ENCODE measurements at places on chromosomes 16 and 17.

DNA sequence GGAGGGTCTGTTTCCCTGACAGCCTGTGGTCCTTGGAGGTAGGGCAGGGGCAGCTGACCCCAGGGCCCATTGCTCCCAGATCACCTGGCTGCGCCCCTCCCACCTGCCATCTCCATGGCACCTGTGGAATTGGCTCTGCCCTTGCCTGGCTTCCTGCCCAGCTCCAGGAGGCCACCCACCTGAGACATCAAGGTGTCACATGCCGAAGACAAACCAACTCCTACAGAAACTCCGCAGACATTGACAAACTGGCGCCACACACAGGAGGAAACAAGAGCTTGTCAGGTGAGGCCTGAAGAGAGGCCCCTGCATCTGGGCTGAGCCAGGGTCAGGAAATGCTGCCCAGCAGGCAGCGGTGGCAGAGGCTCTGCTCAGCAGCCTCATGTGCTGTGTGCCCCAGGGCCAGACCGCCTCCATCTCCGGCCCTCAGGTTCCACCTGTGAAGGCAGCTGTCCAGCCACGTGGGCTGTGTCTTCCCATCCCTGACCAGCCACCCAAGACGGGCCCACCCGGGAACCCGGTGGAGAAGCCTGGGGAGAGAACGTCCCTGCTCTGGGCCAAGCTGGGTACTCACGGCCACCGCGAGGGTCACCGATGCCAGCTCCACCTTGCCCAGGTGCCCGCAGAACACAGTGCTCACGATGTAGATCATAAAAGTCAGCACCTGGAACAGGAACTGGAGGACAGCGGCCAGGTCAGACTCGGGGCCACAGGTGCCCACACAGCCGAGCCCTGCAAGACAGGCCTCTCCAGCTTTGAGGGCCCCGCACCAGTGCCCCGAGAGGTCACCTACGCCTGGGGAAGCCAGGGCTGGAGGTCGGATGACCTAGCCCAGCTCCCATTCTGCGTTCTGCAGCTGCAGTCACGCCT lies 1.6 kb downstream of the SLC47A2 start:
- DNase-seq, result peak; percentile 22

GRCh38 chr16:67260426-67261063 lies 11.8 kb downstream of the SLC9A5 start:
- no peak for DNase-seq

DNA sequence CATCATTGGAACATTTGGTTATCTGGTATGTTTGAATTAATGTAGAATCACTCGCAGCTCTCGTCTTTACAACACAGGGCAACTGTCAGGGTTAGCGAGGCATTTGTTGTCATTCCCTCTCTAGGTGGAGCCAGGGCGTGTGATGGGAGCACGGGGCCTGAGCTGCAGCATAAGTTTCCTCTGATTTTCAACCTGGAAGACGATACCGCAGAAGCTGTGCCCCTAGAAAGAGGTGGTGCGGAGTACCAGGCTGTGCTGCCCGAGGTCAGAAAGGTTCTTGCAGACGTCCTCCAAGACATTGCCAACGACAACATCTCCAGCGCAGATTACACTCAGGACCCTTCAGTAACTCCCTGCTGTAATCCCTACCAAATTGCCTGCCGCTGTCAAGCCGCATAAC lies 37.2 kb downstream of the WIPI1 start:
- no peak for DNase-seq

DNA sequence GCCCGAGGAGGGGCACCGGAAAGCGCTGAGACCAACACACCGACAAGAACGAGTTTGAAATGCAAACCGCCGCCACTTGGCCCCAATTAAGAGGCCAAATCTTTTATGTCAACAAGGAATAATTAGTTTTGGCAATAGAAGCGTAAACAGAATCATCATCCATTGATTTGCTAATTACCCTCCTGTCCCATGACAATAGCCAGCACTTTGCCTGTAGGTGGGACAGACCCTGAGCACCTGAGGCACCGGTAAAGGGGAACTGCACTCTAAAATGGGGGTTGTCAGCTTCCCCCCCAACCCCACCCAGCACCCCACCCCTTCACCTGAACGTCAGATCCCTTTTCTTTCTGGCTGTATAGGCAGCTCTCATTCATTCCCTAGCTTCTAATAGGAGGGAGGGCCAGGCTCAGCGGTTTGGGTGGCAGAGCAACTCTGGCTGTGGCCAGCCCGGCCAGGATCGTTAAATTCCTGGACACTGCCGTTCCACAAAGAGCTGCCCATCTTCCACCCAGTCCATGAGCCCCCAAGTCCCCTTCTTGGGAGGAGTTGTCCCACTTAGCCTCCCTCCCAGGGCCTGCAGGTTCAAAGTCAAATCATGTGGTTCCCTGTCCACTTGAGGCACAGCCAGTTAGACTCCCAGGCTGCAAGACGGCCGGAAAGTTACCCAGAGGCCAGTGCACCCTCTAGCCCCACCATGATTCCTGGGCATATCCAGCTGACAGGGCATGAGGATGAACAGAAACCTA lies 45.8 kb downstream of the WNT3 start:
- DNase-seq, result no peak

DNA sequence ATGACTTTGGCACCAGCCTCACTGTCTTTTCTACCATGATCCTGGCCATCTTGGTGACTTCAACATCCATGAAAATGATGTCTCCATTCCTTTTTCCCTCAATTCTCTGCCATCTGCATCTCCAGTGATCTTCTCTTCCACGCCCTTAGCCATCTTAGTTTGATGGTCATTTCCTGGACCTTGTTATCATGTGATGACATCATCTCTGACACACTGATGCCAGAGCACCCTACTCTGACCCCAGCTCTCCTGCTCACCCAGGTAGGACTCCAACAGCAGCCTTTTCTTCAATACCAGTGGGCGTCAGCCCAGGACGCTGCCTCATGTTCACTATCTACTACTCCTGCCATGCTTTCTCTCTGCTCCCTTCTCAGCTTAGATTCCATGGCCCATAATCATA lies 83.2 kb downstream of the ZZEF1 start:
- DNase-seq, result no peak

- DNase-seq, result no peak
Measured at GRCh38 chr17:70172923-70173322, 3.6 kb downstream of the KCNJ2 start.

DNA sequence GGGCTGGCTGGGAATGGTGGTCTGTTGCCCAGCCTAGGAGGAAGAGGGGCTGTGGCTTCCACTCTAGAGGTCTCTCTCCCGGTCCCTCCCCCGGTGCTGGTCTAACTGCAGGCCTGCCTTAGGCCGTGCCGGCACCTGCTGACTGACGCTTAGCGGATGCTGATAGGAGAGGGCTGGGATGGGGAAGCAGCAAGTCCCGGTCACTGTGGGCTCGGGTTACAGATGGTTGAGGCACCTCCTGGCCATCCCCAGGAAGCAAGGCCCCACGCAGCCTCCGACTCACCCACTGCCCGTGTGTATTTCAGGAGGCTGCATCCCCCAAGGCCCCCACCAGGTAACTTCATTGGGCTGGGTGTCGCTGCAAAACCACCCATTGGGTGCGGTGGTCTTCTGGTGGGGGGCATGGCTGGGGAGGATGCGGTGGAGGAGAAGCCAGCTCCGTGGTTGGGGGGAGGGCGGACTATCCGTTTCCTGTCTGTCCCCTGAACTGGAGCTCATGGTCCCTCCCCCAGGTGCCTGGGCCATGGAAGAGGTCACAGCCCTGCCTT lies 278.9 kb downstream of the SEC14L1 start:
- DNase-seq, result peak; percentile 47

DNA sequence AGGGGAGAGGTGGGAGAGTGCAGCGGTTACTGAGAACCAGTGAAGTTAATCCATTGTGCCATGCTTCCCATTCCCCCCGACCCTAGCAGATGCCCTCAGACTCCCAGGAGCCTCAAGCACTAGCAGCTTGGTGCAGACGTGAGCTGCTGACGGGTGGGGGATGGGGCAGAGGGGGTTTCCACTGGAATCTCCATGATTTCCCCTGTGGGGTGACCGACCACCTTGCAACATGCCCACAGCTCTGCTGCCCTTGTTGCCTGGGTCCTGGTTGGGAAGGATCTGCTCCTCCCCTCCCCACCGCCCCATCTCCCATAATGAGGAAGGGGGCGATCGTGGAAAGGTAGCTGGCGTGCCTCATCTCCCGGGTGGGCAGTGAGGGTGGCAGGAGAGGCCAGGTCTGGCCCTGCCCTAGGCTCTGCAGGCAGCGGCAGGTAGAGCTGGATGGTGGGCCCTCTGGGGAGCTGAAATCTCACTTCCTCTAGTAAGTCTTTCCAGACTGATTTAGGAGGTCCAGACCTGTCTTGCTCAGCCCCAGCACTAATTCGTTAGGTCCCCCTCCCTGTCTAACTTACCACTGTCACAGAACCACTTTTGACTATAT lies 9.6 kb downstream of the FLOT2 start:
- DNase-seq, result no peak

DNA sequence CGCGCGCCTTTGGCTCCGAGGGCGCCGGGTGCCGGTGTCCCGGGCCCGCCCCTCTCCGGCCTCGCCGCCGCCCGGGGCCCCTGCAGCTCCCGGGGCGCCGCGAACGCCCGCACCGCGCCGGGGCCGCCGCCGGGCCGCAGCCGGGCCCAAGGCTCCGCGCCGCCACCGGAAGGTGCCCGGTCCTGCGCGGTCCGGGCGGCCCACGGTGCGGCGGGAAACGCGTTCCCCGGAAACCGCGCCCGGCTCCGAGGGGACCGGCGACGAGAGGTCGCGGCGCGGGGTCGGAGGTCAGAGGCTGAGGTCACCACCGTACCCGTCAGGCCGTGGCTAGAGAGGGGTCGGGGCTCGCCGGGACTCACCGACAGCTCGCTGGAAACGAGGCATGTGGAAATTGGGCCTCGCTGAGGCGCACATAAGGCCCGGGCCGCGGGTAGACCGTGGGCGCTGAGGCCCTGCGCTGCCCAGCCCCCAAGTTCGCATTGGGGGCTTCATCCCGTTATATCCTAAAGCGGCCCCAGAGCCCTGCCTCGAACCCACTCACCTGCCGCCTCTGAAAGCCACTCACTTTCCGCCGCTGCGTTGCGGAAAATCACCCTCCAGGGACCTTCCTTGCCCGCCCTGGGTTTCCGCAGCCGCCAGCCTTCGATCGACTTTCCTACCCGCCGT lies at the start of gene DUS1L:
TSS of gene DUS1L (minus strand) at position 167 of the 666 bp plus-strand sequence. CDS start 745 bp downstream, outside the sequence.
- peak; percentile 55 for DNase-seq

DNA sequence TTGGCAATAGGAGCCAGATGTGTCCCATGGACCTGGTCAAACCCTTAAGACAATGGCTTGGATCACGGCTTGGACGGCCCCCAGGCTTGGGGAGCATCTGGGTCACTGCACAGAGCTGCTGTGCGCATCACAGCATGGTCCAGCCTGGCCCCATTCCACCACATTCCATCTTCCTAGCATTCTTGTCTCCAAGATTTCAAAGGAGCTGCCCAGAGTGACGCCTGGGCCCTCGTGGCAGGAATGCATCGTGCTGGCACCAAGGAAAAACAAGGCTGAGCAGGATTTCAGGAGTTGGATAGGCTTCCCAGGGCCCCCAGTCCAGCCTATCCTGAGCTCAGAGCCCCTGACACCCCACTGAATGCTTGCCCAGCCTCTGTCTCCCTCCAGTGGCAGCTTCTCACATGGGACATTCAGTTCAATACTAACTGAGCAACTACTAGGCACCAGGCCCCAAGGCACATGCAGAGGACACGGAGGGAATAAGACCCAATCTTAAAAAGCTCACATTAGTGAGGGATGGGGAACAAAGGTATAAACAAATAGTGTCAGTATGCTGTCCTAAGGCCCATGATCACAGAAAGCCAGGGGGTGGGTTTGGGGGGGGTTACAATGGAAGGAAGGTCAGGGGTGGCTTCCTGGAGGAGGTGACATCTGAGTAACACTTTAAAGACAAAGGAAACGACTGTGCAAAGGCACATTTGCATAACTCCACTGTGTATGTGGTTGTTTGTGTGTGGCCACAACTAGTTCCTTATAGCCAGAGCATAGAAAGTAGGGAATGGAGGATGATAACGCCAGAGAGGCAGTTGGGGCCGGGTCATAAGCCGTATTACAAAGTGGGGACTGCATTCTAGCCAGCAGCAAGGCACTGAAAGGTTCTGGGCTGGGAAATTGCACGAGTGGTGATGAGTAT lies 34.1 kb downstream of the TK2 start:
- peak; percentile 53 for DNase-seq

DNA sequence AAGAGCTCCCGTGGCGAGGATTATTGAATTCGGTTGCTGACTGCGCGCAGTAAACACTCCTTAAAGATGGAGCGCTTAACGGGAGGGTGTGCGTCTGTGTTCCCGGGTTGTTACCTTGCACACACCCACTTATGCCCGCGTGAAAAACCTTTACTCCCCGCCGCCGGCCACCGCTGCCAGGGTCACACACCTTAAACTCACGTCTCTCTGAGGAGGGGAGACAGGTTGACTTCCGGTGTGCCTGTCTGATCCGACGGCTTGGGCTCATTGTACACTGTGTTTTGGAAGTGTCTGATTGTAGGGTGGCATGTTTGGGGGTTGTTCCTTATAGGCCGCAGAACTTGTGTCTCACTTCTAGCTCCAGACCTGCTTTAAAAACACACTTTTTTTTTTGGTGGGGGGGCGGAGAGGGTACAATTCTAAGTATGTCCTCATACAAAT lies 66.8 kb downstream of the KPNA2 start:
- DNase-seq, result no peak

GRCh38 chr17:57407287-57408070 lies 151.2 kb downstream of the MSI2 start:
- DNase-seq, result no peak

Data from ovary (tissue), 10 donors.